ENCODE measurements at places on chromosomes 2 and 18.

DNA sequence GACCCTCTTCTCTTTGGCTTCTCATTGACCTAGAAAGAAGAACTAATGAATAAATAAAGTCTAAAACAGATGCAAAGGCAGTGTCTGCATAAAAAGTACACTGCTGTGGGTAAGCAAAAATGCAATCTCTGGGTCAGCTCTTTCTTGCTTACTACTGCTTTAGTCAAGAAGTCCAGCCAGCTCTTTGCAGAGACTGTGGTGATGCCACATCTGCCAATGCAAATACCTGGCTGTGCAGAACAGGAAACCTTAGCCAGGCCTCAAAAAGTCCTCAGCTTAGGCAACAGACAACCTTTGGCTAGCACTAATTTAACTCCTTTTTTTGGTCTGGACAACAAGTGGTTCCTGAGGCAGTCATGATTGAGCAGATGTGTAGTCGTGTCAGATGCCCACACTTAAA is 73.6 kb upstream of the RND3 start:
- no peak for DNase-seq

- DNase-seq = no peak
These were observed 355.0 kb downstream of the RNF144A start for GRCh38 chr2:7272210-7272609.

- no peak for DNase-seq
These were observed 98.6 kb downstream of the ACTR2 start for GRCh38 chr2:65326276-65326675.

DNA sequence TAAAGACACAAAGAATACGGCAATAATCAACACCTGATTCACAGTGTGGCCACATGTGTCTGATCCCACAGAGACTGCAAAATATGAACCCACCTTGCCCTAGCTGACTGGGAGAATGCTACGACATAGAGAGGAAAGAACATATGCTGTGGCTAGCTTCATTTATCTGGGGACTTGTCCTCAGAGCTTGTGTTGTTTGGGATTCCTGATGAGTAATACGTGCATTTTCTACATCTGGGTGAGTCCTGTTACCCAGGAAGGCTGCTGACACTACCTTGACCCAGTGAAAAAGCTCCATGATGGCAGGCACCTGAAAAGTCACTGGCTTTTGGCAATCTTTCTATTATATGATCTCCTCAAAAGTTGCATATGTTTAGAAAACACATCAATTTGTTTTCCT is 427.7 kb upstream of the LYPD1 start:
- no peak for DNase-seq

DNA sequence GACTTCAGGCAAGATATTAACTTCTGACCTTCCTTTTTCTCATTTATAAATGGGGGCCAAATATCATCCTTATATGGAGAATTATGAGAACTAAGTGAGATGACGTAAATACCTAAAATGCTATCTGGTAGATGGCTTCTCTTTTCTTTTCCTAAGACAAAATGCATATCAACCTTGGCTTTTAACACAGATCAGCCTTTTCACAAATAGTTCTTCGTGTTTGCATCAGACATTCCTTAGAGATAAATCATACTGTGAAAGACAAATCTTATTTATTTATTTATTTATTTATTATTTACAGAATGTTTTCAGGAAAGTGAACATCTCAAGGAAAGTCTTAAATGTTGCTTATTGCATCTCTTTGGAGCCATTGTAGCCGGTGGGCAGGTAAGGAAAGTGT is 62.8 kb downstream of the NBEAL1 start:
- DNase-seq = no peak

DNA sequence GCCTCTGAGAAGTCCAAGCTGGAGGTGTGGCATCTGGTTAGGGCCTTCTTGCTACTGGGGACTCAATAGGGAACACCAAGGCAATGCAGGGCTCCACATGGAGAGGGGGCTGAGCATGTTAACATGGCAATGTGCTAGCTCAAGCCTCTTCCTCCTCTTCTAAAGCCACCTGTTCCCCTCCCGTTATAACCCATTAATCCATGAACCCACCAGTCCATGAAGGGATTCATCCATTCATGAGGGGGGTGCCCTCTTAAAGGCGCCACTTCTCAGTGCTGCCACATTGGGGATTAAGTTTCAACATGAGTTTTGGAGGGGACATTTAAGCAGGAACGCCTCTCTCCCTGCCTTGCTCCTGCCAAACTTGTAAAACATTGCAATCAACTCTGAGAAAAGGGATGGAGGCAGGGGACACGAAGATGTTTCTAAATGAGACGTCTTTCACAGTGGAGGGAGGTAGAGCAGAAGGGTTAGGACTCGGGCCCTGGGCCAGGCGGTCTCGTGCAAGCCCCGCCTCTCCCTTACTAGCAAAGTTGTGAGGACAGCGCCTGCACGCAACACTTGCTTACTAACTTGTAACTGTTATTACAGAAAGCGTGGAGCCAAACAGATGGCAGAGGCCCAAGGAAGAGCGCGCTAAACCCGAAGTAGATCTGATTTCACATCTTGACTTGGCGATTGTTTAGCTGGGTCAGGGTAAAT is 118.2 kb upstream of the ZNF516 start:
- DNase-seq = no peak

Data from activated gamma-delta T cell treated with anti-CD3 and anti-CD28 coated beads, Interleukin-2, amount 50 U/mL, for 16 hours (primary cell).